ENCODE measurements at places on chromosomes 16 and 17.

DNA sequence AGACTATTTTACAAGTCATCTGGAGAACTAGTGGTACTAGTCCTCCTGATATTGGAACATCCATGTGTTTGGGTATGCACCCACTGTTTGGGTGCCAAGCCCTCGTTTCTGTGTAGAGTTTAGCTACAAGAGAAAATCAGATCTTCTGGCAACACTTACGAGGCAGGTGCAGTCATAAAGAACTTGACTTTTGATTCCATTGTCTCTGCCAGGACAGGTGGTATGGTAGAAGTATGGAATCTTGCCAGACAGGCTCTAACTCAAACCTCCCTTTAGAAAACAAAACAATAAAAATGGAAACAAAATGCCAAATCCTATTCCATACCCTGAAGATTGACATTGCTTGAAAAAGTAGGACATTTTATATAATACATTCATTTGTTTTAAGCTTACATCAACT lies 16.0 kb downstream of the RNF43 start:
- no peak for DNase-seq

GRCh38 chr16:50635505-50636392 lies 45.4 kb downstream of the SNX20 start:
- no peak for DNase-seq

- peak; percentile 61 for DNase-seq
These were observed 831 bp upstream of the RCVRN start for GRCh38 chr17:9905902-9906301.

DNA sequence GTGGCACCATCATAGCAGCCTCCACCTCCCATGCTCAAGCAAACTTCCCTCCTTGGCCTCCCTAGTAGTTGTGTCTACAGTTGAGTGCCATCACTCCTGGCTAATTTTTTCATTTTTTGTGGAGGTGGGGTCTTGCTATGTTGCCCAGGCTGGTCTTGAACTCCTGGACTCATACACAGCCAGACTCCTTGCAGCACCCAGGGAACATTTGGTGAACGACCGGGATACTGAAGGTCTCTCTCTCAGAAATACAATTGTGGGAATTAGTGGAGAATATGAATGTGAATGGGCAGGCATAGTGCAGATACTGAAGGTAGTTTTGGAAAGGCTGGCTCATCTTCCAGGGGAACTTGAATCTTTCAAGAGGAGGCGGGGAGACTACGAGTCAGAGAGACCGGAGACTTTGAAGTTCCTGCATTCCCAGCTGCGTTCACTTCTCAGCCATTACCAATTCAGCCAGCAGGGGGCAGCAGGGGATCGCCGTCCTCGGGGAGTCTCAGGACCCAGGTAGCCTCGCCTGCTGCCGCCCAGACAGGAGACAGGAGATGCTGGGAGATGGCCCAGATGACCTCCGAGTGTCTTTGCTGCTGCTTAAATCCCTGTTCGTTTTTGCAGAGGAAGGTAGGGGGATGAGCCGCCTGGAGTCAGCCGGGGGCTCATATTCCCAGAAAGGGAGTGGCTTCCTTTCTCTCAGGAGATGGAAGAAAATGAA lies 68.6 kb downstream of the HAPSTR1 start:
- DNase-seq, result peak; percentile 43

GRCh38 chr16:77721752-77722308 lies 484 bp upstream of the NUDT7 start:
- no peak for DNase-seq

GRCh38 chr16:16102738-16103137 lies 120.6 kb downstream of the ABCC6 start:
- DNase-seq, result no peak

DNA sequence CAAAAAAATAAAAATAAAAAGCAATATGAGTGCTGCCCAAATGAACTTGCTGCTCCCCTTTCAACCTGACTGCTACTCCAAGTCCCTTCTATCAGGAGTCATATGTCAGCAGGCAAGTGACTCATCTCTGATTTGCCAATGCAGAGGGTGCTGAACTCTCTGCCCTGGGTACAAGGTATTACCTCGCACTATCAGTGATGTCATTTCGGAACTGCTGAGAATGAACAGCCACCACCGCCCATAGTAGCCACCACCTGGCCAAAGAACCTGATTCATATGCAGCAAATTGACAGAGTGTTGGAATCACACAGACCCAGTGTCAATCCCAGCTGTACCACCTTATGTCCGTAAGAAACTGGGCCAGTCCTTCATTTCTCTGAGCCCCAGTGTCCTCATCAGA lies 31.2 kb downstream of the LYRM9 start:
- DNase-seq, result no peak

DNA sequence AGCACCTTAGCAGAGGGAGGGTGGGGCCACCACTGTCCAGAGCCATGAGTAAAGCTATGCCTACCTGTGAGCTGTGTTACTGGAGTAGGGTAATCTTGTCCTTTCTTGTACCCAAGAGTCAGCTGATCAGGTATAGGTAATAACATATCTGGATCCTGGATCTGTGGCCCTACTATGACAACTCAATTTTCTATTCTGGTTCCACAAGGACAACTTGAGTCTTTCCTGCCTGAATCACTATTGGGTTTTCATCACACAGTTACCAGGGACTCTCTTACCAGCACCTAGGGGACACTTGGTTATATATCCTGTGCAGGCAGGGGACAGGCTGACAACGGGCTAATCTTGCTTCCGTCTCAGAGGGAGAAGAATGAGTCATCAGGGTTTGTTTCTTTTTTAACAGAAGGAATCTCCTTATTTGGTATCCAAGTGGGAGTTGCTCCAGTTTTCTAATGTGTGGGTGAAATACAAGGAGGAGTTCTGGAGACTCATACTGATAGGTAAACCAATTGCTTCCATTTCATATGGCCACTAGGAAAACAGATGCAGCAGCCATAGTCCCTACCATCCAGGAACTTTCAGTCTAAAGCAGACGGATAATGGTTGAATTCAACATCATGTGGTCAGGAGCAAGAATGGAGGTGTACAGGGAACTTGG lies 6.8 kb downstream of the ZNF267 start:
- DNase-seq, result no peak

DNA sequence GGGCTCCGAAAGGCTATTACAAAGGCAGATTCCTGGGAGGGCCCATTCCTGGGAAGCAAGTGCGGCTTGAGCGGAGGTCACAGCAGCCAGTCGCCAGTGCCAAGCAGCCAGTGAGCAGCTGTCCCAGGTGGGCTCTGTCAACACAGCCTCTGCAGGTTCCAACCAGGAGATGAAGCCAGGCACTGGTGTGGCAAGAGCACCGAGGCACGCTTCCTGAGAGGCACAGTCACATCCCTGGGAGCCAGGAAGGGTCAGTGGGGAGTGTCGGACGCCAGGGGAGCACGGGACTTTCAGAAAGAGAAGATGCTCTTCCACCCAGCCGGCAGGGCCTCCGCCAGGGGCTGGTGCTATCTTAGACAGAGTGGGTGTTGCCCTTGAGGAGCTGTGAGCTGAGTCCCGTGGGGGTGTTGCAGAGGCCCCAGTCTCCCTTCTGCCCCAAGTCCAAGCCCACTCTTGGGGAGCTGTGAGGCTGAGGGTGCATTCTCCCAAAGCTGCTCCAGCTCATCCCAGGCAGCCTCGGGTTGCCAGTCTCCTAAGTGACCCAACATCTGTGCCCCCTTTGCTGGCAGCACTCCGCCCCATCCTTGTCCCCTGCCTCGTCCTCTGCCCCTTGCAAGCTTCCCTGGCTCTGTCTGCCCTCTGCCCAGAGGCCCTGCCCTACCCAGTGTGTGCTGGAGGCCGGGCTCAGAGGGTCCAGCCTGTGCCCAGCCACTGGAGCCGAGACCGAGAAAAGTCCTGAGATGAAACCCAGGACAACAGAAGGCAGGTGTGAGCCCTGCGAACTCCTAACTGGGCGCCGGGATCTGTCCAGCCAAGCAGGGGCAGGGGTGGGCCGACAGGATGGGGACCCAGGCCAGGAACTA lies 6.6 kb downstream of the UBALD1 start:
- DNase-seq, result no peak

DNA sequence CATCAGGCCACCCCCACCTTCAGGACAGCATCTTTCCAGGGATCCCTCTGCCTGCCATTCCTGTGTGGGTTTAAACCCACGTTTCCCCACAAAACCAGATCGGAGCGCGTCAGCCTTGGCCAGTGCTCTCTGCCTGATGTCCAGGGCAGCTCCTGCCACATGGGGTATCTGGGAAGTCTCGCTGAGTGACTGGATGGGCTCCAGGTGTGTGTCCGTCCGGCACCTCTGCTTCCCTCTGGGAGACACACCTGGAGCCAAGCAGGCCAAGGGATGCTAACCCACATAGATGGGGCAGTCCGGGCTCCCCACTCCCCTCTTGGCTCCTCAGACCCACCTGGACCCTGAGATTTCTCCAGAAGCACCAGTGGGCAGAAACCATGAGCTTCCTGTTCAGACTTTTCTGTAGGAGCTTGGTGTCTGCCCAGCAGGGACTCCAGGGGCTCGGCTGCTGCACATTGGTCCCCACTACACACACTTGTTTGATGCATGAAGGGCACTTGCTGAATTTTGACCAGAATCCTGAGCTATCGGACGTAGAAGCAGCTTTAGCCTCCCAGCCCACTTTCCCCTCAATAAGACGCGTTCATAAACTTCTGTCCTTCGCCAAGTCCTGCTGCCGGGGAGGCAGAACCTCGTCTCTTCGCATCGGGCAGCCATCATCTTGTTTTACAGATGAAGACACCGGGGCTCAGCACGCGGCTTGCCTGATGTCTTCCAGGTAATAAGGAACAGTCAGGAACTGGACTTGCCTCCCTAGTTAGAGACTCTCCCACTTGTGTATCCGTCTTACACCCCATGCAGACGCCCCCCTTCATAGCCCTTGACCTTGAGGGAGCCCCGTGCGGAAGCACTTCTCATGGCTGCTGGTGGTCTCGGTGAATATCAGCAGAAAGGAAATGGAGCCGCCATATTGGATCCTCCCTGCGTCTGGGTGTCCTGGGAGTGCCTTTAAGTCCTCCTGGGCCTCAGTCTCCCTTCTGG lies 91.6 kb upstream of the ZNF469 start:
- no peak for DNase-seq

- DNase-seq, result no peak
These were observed 168.8 kb downstream of the CYLD start for GRCh38 chr16:50910736-50911100.

- no peak for DNase-seq
These were observed 14.3 kb downstream of the GLYR1 start for GRCh38 chr16:4832698-4833343.

GRCh38 chr17:74429604-74430384 lies 2.1 kb upstream of the GPRC5C start:
- no peak for DNase-seq

GRCh38 chr17:41973408-41973811 lies 6.8 kb downstream of the CNP start:
- DNase-seq, result no peak

GRCh38 chr17:45357364-45357997 lies 40.7 kb upstream of the MAP3K14 start:
- no peak for DNase-seq

GRCh38 chr16:89120921-89121351 lies 27.3 kb downstream of the ACSF3 start:
- no peak for DNase-seq

DNA sequence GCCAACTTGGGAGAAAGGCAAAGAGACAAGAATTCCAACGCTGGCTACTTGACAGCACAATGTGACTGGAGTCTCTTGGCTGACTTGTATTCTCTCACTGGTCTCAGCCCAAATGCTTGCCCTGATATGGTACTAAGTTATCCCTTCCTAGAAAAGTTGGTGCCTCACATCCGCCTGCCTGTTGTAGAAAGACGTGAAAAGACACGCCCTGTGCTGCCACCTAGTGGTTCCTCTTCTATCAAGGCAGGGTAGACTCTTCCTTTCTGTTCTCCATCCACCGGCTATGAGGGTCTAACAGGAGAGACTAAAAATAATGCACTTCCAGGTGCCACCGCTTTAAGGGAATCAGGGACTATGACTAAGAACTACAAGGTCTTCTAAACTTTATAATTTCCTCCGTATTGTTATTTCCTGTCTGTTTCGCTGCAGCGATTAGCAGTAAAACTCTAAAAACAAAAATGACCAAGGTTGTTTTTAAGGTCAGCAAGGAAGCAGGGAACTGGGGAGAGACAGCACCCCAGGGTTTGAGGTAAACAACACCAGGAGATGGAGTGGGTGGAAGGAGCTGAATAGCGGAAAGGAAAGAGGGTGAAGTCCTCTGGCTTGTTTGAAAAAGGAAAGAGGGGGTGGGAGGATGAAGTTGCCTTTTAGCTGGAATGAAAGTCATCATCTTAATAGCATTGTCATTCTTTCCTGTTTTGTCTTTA lies 109.5 kb downstream of the YPEL2 start:
- DNase-seq, result peak; percentile 40

DNA sequence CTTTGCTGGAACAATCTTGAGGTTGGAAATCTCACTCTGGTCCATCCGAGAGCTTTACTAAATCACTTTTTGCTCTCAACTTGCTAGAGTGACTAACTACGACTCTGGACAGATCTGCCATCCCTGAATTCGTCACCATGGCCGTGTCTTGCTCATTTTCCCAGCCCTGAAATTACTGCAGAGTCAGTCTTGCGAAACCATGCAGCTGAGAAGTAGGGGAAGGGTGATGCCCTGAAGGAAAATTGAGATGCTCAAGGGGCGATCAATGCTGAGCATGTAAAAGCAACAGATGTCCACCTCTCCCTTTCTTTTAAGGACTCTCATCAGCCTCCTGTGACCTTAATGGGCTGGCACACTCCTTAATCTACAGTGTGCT lies 18.8 kb downstream of the PCTP start:
- no peak for DNase-seq

- no peak for DNase-seq
These were observed 1.4 kb upstream of the MRPL28 start for GRCh38 chr16:371515-372301.

DNA sequence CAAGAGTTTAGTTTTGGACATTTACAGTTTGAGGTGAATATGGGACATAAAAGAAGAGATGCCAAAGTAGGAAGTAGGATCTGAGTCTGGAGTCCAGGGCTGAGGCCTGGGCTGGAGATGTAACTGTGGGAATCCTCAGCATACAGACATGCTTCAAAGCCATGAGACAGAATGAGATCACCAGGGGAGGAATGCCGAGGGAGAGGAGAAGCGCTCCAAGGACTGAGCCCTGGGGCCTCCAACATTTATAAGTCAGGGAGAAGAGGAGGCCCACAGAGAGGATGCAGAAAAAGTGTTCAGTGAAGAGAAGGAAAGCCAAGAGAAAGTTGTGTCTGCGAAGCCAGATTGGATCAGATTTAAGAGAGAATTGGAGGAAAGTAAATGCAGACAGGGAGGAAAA lies 277.5 kb upstream of the MYOCD start:
- no peak for DNase-seq

Measured in 8988T (cell line).